ENCODE measurements at places on chromosomes 1 and 21.

- no peak for DNase-seq
Observed at GRCh38 chr1:209926045-209926444, 12.0 kb upstream of the SYT14 start.

DNA sequence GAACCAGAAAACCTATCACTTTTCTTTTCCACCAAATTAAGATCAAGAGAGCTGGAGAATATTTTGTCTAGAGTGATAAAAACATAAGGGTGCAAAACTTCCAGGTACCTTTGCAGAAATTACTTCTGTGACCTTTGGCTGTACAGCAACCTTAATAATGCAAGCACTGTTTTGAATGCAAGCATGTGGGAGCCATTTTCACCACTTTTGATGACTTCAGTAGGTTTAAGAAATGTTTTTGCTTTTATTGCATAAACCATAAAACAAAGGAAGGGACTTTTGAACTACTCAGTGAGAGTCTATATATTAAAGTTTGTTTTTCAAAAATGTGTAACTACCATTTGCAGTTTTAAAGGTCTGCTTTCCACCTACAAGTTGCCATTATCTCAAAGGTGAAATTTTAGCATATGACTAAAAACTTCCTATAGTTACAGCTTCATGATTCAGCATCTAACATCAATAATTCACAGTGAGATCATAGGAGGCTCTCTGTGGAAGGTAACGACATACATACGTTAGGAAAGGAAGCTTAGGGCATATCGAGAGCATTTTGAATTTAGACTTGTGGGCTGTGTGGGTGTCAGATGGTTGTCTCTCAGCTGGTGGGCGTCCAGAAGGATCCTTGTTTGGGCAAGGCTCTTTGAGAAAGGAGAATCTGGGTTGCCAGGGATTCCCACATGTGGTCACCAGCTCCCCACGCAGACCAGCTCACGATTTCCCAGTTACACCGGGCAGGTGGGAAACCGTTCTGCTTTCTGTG lies 1.1 kb upstream of the GADD45A start:
- no peak for DNase-seq

GRCh38 chr1:117732065-117732797 lies 126.4 kb downstream of the TENT5C start:
- DNase-seq = no peak

GRCh38 chr1:159089184-159089791 lies 12.7 kb upstream of the AIM2 start:
- peak; percentile 27 for DNase-seq

- no peak for DNase-seq
Observed at GRCh38 chr1:4527819-4528218, 126.6 kb upstream of the AJAP1 start.

DNA sequence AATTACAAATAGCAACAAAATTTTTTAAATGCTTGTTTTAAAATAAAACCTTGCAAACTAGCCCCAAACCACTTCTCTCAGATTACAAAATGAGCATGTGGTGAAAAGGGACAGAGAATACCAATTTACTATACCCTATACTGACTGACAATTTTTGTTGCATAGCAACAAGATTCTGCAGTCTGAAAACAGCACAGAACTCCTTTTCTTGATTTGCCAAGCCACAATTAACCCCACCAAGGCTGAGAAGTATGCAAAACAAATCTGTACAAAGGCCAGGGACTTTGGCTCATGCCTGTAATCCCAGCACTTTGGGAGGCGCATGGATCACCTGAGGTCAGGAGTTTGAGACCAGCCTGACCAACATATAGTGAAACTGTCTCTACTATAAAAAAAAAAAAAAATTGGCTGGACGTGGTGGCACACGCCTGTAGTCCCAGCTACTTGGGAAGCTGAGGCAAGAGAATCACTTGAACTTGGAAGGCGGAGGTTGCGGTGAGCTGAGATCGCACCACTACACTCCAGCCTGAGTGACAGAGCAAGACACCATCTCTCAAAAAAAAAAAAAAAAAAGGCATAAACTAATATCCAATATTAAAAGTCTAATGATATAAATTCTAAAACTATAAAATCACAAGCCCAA lies 21.8 kb downstream of the ENAH start:
- no peak for DNase-seq

- no peak for DNase-seq
Observed at GRCh38 chr1:18149027-18149641, 41.5 kb downstream of the IGSF21 start.

DNA sequence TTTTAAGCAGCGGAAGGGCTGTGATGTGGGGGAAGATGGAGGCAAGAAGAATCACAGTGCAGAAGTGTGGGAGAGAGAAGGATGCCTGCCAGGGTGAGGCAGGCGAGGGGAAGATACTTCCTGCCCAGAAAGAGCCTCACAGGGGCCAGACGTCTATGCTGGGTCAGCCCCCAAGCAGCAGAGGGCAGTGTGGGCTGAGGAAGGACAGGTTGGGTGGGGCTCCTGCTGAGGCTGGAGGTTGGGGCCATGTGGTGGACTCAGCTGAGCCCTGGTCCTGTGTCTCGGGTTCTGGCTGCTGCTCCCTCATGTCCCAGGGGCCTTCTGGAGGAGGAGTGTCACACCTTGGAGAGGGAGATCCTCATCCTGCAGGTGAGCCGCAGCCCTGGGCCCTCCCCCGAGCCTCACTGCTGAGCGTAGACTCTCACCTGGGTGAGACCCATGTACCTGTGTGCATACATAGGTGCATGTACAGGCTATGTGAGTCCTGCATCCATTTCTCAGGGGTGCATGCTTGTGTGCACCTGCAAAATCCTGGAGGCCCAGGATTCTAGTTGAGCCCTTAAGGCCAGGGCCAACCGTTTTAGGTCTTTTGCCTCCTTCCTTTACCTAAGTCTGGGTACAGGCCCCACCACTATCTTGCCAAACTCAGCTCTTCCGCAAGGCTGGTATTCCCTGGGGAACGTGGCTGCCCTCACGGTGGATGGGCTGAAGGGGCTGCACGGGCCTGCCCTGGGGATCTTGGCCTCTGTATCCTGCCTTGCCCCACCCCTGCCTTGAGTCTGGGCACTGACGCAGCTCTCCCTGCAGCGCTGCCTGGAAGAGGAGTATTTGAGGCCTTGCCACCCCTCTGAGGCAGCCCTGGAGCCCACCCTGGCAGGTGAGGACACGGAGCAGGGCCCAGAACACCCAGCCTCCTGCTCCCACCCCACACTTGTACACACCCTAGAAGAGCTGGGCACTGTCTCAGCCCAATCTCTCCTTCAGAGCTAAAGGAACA lies 3.7 kb downstream of the CCDC24 start:
- DNase-seq = no peak

- DNase-seq = no peak
Observed at GRCh38 chr1:45365051-45365450, 24.8 kb upstream of the MUTYH start.

DNA sequence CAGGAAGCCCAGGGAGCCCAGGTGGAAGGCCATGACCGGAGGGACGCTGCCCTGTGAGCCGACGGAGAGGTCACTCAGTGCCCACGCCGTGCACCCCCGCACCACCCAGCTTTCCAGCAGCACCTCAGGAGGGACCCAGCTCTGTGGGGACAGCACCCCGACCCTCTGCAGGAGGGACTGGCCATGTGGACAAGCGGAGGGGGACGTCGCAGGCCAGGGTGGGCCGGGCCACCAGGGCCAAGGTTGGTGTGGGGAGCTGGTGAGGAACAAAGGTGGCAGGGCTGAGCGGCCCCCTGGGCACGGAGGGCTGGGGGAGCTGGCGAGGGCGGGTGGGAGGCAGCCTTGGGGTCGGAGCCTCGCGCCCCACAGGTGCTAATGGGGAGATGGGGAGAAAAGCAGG lies 22.8 kb downstream of the NADK start:
- no peak for DNase-seq

- DNase-seq = no peak
Observed at GRCh38 chr1:178189814-178190213, 95.9 kb downstream of the RASAL2 start.

DNA sequence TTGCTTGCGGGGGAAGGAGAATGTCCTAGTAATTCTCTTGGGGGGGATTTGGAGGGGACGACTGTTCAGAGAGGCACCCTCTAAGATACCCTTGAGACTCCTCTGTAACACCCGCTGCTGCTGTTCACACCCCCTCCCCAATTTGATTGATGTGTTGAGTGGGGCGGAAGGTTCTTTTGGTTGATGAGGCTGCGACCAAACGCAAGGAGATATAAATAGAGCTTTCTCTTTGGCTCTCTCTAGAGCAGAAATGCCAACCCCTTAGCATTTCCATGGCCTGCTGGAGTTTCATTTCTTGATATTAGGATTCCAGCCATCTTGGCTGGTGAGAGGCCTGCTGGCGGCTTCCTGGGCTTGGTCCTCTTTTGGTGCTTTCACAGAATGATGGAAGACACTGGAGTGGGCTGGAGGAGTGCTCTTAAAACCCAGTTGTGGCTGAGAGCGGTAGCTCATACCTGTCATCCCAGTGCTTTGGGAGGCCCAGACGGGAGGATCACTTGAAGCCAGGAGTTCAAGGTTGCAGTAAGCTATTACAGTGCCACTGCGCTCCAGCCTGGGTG lies 2.0 kb downstream of the PIK3CD start:
- DNase-seq = peak; percentile 14

- peak; percentile 19 for DNase-seq
Observed at GRCh38 chr1:11664336-11665065, 501 bp downstream of the FBXO6 start.

DNA sequence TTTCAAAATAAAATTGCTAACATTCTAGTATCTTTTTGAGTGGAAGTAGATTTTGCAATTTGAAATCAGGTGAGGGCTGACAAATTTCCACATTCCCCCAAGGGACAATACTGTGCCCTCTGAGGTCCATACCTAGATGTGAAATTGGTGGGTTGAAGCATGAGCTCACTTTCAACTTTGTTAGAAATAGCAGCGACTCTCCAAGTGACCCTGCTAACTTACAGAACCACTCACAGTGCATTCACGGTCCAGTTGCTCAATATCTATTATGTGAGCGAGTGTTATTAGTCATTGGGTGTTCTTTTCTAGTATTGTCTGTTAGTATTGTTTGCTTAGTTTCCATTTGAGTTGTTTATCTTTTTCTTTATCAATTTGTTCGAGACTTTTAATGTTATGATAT lies 53.6 kb upstream of the ASB17 start:
- DNase-seq = no peak

DNA sequence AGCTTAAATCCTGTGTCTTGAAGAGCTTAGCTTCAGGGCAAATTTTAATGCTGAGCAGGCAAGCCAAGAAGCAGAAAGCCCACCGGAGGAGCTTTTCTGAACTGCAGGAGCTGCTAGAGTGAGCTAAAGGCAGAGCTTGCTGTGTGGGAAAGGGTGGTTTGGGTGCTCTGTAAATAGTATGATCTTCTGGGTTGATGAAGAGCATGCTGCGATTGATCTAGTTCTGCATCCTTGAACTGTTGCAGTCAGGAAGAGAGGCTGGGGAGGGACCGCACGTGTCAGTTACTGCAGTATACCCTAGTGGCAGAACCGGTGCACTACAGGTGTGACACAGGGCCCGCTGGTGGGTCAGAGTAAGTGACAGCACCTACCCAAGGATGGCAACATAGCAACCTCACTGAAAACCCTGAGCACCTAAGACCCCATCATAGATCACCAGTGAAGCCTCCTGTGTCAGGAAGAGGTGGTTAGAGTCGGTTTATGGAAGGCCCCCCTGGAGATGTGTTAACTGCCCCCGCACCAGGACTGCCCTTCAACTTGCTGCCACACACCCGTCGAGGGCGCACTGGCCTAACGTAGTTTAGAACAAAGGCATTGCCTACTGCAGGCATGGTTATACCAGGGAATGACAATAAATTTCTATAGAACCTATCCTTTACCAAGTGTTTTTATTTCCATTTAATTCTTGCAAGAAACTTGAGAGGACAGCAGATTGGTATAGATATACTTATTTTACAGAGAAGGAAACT lies 146.0 kb upstream of the KIAA0040 start:
- DNase-seq = peak; percentile 27

DNA sequence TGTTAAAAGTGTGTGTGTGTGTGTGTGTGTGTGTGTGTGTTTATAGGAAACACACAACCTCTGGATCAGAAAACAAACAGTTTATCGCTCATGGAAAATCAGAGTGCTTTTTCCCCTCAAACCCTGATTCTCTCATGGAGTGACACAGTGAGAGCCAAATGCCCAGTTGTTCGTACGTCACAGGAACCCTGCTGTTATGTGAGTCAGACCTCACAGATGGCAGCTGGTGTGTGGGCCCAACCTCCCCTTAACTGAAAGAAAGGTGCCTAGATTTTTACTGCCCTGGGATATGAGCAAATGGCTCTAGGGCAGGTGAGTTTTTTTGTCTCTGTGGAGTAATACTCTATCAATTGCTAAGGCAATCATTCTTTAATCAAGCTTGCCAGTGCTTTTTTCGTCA lies 1788.1 kb downstream of the BRINP3 start:
- DNase-seq = no peak

All from central memory CD4-positive, alpha-beta T cell (primary cell).